ENCODE measurements at places on chromosomes 11 and 22.
A peak's percentile ranks its signal among the peaks of the same experiment; 100 is the strongest.

- DNase-seq, result peak; percentile 73
Measured at GRCh38 chr11:65884716-65885092, 3.6 kb downstream of the FIBP start.

DNA sequence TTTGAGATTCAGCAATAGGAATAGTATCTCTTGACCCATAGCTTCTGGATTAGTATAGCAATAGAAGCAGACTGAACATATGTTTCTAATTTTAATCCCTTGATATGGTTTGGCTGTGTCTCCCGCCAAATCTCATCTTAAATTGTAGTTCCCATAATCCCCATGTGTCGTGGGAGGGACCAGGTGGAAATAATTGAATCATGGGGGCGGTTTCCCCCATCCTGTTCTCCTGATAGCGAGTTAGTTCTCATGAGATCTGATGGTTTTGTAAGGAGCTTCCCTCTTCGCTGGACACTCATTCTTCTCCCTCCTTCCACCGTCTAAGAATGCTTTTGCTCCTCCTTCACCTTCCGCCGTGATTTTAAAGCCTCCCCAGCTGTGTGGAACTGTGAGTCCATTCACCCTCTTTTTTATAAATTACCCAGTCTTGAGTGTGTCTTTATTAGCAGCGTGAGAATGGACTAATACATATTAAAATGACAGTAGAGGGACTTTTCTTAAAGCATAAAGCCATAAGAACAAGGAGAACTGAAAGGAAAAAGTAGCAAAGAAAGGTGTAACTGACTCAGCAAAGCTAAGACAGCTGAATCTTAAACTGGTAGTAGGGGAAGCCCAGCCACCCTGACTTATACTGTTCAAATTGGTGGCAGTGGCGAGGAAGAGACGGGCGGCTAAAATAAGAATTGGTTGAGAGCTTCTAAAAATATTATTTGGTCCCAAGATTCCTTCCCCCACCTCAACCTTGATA, 20.3 kb upstream of the SLN start:
- DNase-seq, result no peak

DNA sequence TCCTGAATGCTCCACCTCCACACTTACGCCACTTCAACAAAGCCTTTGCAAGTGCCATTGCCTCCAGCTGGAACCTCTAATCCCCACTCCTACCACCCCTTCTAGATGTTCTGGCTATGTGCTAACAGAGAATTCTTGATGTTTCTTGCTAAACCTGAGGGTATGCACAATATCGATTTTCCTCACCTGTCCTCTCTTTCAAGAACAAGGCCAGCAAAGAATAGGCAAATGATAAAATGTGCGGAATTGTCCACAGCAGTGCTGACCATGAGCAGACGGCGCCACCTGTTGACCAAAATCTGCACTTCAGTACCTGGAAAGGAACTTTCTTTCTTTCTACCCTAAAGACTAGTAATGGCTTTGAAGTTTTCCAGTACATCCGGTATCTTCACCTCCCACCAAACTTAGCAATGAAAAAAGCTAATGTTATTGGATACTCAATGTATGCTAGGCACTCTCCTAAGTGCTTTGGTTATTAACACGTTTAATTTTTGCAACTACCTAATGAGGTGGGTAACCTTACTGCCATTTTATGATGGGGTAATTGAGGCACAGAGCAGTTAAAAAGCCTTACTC, 3.4 kb downstream of the TIMM10 start:
- peak; percentile 55 for DNase-seq

DNA sequence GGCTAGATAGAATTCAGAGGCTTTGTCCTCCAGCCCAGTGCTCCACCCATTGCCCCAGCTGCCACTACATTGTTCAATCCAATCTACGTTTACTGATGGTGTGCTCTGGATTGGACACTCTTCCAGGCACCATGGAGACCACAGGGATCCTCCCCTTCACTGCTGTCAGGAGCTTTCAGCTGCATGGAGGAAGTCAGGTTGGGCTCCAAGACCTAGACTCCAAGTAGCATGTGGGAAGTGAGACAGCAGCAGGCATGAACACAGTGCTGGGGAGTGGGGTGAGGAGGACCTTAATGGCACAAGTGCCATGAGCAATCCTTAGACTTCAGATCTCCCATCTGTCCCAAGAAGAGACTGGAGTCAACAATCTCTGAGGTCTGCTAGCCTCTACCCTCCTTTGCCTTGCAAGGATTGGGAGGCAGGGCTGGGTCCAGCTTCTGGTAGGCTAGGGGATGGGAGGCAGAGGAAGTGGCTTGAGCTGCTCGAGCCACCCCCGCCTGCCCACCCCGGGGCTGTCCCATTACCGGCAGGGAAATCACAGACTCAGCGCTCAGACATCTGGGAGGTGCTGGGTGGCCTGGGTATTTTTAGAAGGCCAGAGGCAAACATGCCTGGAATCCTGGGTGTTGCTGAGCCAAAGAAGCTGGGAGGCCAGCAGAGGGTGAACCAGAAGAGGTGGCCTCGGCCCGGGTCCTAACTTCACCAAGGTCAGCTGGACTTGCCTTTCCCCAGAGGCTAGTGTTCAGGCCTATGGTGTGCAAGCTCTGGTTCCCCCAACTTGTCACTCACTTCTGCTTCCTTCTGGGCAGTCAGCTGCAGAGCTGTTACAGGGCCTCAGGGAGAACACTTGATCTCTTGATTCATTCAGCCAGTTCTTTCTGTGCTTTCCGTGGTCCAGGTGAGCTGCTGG, 15.2 kb upstream of the FCHSD2 start:
- DNase-seq, result no peak

DNA sequence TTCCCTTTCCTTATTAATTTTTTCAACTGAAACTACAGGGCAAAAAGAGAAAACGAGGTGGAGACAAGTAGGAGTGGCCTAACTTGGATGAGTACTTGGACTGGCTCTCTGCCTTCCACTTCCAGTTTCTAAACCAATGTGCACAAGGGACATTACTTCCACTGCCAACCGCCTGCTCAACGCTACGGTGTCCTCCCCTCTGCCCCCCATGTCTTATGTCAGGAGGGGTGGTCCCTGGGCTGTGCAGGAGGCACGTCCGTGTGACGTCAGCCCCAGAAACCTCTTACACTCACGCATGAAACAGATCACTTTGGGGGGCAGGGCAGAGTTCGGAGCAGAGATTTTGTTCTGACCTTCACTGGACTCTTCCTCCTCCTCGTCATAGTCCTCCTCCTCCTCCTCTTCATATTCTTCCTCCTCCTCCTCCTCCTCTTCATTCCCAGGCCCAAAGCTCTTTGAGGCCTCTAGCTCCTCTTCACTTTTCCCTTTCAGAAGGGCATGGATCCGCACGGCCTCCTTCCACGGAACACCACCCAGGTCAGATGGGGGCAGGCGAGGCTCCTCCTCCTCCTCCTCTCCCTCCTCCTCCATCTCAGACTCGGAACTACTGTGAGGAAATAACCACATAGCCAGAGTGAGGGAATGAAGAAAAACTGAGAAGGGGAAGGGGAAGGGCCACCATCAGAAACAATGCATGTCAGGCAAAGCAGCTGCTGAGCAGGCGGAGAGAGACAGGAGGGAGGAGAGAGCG, 57.4 kb upstream of the BID start:
- no peak for DNase-seq

DNA sequence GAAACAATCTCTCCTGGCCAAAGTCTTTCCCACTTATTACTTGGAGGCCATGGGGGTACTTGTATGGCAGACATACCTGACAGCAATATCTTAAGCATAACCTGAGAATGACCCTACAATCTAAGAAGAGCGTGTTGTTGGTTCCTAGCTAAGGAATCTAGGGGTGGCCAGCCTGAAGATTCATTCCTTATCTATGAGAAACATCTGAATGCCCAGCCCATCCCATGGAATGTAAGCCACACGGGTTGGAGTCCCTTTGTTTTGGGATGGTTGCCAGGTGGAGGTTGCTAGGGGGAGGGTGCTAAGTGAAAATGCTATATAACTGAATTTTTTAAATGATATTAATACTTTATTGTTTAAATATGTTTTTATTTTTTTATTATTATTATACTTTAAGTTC, 725.0 kb downstream of the ETS1 start:
- DNase-seq, result no peak

GRCh38 chr11:15370495-15371147, 255.9 kb downstream of the INSC start:
- no peak for DNase-seq

DNA sequence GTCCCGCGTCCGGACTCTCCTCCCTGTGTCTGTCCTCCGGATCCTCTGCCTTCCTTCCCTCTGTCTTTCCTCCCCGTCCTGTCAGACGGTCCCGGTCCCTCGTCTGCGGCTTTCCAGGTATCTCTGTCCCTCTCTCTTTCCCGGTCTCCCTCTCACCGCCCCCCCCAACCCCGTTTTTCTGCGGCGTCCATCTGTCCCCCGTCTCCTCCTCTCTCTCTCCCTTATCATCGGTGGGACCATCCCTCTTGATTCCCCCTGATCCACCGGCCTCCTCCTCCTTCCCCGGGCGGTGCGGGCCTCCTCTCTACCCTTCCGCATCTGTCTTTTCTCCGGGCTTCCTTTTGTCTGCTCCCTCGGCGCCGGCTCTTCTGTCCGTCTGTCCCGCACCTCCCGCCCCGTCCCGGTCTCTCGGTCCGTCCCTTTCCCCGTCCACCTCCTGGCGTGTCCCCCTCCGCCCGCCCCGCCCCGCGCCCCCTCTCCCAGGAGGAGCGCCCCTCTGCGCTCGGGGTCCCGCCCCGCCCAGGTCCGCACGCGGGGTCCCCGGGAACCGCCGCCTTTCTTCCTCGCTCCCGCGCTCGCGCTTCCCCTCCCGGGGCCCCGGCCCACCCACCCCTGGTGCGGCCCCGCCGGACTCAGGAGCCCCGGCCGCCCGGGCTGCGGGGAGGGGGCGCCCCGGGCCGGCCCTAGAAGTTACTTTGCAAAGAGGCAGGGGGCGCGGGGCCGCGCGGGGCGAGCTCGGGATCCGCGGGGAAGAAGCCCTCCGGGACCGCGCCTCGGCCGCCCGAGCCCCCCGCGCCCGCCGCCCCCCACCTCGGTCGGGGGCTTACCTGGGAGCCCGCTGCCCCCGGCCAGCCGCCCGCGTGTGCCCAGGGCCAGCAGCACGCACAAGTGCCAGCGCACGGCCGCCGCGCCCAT, 568 bp downstream of the SCUBE1 start:
- no peak for DNase-seq

DNA sequence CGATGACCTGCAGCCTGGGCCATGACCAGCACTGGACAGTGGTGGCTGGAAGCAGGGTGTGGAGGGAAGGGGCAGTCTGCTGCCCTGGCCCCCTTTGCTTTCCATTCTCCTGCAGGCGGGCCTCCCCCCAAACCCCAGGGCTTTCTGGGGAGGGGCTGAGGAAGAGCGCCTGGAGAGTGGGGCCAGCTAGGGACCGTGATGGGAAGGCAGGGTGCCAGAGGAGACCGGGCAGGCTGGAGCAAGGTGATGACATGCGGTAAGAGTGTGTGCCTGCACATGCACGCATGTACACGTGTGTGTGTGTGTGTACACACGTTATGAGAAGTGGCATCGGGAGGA, 7.8 kb downstream of the OAF start:
- DNase-seq, result no peak

DNA sequence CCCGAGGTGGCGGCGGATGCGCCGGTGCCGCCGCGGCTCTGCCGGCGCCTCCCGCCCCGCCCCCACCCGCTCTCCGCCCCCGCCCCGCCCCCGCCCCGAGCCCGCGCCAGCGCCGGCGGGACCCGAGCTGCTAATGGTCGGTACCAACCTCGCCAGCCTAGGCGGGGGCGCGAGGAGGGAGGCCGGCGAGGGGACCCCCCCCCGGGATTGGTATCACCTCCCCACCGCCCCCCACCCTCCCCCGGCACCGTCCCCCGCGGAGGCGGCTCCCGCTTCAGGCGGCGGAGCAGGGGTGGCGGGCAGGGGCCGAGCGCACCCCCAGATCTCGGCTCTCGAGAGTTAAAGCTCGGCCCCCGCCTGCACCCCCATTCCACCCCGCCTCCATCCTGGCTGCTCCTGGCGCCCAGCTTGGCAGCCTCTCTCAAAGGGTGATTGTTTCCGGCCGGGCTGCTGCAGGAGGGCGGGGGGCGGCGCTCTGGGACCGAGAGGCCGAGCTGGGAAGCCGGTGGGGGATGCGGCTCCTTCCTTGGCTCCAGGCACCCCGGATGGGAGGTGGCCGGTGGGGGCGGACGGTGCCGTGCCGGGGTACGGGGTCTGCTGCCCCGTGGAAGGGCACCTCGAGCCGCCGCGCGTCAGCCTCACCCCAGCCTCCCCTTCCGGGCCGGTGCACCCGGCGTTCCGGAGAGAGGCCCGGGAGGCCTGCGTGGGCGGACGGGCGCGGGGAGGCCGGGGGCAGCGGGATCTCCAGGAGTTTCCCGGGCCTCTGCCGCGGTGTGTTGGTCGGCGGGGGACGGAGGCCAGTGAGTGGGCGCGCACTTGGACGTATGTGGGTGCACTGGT, at the start of gene B3GAT1:
Gene B3GAT1 (minus strand): TSS at position 40 of the 840 bp plus-strand sequence. CDS start 24,583 bp downstream, outside the sequence.
- peak; percentile 8 for DNase-seq

GRCh38 chr11:128026596-128026995, 560.8 kb downstream of the ETS1 start:
- DNase-seq, result no peak

- no peak for DNase-seq
Measured at GRCh38 chr11:10032935-10033334, 261.1 kb downstream of the SBF2 start.

DNA sequence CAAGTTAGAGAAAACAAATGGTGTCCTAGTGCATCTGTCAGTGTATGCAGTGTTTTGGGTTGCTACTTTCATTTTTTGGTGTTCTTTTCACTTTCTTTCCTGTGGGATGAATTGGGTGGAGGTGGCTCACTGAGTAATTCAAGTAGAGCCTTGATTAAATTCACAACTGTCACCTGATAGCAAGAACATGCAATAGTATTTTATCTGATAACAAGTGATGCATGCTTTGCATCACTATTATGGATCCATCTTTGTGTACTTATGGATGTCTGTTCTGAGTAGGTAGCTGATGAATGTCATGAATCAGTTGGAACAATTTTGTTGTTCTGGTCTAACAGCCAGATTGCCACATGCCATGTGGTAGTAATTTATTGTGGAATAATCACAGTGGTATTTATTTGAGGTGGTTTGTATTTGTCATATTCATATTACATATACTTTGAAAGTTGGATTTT, 87.5 kb downstream of the DDX10 start:
- DNase-seq, result no peak

DNA sequence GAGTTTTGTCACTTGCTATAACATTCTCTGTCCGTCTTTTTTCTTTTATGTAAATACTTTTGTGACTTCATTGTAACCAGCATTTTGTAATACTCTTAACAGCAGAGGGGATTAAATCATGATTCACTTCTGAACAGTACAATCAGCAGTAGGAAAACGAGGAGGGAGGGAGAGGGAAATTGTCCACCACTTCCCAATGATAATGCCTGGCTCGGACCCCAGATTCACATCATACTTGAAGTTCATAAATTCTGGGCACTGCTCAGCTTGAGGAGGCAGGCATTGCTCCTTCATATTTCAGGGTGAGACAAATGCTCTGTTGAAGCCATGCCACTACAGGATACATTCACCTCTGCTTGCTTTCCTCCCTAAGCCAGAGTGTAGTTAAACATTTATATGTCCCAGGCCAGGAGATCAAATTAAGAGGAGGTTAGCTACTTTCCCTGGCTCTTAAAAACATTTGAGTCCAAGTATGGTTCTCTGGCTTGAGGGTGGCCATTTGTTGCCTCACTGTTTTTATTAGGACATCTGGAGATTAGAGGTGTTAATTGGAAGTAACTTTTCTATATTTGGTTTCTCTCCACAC, 129.0 kb upstream of the LDLRAD3 start:
- no peak for DNase-seq

GRCh38 chr22:36544107-36544620, 15.2 kb upstream of the EIF3D start:
- DNase-seq, result no peak

GRCh38 chr22:46040471-46041465, 63.8 kb upstream of the WNT7B start:
- DNase-seq, result no peak

All from activated effector memory CD4-positive, alpha-beta T cell treated with Interleukin-2 at 50 U/mL for 16 hours (primary cell).